Amniotic stem cell (primary cell): ENCODE measurements at places on chromosomes 13 and 19.

DNA sequence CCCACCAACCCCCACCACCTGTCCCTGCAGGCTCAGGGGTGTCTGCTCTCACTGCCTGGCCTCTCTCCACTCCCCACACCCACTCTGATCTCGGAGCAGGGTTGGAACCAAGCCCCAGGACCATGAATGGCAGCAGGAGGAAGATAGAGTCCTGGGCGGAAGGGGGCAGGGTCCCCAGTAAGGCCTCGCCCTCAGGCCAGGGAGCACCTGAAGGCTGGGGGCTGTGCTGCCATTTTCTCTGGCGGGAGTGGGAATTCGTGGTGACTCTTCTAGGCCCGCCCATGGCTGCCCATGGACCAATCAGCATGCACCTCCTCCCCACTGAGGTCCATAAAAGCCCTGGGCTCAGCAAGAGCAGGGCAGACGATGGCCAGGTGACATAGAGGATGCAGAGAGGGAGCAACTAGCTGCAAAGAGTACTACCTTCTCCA is 25.0 kb downstream of the KBTBD6 start:
- no peak for DNase-seq

DNA sequence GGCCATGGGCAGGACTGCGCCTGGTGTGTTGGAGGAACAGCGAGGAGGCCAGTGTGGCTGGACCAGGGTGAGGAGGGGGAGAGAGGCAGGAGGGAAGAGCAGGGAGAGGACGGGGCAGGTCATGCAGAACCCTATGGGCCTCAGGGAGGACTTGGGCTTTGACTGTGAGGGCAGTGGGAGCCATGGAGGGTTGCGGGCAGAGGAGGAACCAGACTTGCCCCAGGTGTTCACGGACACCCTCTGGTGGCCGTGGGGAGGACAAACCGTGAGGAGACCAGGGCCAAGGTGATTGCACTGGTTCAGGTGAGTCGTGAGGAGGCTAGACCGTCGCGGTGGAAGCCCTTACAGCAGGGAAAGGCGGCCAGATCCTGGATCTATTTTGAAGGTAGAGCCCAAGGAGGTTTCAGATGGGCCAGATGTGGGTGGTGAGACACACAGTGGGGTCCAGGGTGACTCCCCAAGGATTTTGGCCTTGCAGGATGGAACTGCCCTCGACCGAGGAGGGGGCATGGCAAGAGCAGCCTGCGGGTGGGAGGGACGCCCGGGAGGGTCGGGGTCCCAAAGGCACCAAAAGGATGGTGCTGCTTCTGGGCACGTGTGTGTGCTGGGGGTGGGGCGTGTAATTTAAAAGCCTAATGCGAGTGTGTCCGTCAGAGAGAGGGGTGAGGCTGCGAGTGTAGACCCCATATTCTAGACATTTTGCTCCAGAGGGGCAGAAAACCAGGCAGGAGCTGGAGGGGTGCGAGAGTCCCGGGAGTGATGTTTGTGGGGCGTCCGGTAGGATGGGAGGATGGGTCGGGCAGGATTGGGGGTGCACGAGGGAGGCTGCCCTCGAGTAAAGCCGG is 2.7 kb upstream of the REXO1 start:
- DNase-seq: no peak

DNA sequence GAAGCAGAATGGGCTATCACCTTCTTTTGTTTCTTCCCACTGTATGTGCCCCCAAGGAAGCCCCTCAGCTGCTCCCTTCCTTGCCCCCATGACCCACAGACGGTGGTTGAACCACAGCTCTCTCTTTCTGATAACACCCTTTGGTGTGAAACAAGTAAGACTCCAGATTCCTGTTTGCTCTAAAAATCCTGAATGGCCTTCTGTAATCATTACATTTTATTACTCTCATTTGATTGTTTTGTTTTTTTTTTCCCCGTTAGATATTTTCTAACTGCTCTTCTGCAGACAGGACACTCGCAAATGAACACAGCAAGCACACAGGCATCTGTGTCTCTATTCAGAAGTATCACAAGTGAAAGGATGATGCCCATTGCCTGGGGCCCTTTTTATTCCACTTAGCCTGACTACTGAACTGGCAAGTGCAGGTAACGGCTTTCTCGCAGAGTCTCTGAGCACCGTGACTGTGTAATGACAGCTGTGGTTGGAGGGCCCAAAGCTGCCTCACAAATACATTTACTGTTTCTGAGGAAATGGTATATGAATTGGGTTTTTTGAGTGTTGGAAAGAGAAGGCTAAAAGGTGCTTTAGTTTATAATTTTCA is 59.3 kb downstream of the OXGR1 start:
- DNase-seq: no peak

DNA sequence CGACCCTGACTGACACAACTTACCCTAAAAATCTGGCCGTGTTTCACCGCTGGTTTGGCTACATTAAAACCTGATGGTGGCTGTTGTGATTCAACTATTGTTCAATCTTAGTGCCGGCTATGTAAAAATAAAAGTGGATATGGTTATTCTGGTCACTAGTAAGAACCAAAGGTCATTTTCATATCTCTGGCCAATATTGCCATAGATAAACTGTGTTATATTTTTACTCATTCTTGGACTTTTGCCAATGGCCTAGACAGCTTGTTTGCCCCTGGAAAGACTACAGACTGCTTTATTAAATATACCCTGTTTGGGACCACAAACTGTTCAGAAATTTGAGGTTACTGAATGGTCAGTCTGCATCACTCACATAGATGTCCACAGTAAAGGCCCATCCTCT is 258.5 kb upstream of the KLHL1 start:
- DNase-seq: no peak

DNA sequence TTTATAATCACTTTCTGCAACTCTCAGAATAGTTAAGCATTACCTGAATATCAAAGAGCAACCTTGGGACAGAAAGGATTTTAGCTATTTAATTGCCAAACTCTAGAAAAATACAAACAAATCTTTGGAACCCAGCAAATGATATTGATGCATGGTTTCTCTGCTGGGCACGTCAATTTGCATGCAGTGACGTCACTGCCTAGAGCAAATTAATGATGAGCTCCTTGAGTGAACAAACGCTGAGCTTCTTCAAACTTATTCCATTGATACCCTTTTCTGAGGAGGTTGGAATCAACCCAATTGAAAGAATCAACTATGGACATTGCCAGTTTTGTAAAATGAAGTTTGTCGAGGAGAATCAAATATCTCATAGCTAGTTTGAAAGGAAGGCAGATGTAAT is 259.9 kb upstream of the SOX21 start:
- DNase-seq: no peak

DNA sequence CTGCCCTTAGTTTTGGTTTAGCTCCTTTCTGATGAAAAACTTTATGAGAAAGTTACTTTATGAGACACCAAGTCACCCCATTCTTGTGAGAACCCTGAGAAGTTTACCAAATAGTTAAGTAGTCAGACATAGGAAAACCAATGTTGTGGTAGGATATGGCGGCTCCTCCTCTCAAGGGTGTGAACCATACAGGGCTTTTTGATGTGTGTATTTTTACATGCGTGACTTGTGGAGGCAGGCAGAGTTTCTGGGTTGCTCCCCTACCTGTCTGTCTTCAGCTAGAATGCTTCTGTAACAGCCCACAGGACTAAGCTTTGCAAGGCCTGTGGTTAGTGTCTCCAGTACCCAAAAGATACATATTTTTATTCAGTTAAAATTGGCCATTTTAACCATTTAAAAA is 18.3 kb downstream of the UBAC2 start:
- DNase-seq: no peak

- DNase-seq: no peak
Observed at GRCh38 chr13:40102360-40102727, 446.9 kb downstream of the COG6 start.

- DNase-seq: no peak
Observed at GRCh38 chr19:35177377-35178274, 23.1 kb downstream of the FXYD5 start.

- no peak for DNase-seq
Observed at GRCh38 chr13:72495681-72496080, 231.7 kb downstream of the MZT1 start.

DNA sequence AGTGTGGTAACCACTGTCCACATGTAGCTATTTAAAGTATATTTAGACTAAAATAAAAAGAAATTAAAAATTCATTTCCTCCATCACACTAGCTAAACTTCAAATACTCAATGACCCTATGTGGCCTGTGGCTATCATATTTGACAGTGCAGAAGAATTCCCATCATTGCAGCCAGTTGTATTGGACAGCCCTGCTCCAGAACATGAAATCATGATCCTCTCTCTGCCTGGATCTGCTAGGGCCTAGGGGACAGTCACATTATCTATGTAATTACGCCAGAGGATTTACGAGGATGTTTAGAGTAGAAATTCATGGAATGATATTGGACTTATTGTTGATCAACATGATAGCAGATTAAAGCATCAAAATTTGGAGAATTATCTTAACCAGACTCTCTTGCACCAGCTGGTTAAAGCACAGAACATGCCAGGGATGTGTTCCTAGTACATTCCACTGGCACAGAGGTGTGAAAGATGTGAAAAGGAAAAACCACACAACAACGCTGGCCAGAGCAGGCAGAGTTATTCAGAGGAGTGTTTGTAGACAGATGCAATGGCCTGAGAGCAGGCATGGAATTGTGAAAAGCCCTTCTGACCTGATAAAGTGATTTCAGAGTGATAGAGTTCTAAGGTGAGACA is 108.9 kb upstream of the STARD13 start:
- DNase-seq: no peak

DNA sequence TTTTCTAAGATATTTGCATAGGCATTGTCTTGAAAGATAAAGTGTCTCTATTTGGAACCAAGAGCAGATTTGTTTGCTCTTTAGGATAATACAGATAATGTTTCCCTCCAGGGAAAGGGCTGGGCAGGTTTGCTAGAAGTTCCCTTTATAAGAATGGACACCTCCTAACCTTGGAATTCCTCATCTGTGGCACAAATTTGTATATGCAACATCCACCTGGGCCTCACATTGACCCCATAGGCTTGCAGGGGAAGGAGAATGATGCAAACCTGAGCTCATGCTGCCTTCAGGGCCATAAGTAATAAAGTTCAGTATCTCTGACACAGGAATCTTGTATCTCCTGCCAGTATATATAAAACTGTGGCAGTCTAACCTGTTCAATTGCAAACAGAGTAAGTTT is 508.4 kb upstream of the MIR17HG start:
- no peak for DNase-seq

DNA sequence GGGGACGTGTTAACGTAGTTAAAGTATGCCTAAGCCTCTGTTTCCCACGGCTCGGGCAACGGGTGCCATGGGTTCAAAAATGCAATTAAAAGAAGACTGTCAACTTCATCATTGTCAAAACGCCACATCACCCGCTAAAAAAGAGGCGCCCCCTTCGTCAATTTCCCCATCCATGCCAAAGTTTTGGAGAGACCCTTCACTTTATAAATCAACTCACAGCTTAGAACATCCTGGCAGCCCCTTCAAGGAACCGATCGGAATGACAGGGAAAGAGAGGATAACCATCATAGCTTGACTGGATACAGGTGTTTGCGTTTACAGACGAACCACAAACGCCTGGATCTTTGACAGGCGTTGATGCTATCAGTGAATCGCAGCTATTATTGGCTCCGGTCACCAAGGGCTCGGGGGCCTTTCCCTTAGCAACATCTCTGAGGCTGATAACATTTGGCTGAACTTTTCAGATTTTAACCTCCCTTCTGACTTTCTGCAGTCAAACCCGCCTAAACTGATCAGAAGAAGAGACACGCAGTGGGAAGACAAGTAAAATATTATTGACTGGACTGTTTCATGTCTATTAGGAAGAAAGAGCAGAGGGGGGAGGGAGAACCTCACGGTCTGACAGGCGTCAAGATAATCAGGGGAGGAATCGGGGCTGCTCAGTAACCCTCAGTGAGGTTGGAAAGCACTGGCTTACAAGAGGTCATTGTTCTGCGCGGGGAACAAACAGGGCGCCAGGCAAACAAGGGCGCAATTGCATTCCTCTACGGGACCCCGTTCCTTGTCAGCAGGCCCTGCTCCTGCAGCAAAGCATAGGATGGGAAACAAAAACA is 322.5 kb upstream of the ZNF507 start:
- DNase-seq: no peak

DNA sequence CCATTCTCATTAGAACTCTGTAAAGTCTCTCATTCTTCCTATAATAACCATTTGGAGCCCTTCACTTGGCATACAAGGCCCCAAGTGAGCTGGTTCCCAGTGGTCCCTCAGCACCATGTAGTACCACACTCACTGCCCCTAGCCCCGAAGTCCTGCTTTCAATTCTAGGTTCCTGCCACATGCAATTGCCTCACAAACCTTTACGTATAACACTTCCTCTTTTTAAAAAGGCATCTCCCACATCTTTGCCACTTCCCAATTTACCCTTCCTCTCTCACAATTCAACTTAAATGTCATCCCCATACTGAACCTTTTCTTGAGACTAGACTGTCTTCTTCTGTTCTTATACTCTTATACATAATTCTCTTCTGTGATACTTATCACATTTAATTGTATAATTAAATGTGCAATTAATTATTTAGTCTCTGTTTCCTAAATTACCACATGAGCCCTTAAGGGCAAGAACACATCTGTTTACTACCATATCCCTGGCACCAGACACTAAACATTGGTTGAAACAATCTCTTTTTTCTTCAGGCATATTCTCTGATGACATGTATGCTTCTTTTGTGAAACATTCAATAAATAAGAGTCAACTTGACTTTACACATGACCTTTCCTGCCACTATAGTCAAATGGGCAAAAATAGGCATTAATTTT is 304.0 kb downstream of the SPRY2 start:
- no peak for DNase-seq

GRCh38 chr19:46428239-46429135 is at the start of gene PNMA8C:
Gene PNMA8C, minus strand, starts transcription at chr19:46428936. Its CDS starts 577 bp downstream, at chr19:46428359.
- DNase-seq: no peak
